ENCODE measurements at places on chromosomes 5 and 9.

DNA sequence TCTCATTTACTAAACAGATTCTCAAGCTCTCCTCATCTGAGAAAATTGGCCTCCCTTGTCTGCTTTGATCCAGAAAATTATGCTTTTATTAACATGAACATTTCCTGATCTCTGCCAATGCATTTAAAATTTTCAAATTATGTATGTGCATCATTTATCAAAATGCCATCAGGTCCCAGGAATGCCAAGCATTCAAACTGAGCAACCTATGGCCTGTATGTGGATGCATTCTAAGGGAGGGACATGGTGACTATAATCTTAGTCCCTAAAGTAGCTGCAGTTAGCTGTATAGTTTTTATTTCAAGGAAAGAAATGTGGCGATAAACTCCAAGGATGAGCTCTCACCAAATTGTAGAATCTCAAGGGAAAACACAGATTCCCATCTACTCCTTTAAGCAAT is 9.7 kb upstream of the RORB start:
- DNase-seq = no peak

DNA sequence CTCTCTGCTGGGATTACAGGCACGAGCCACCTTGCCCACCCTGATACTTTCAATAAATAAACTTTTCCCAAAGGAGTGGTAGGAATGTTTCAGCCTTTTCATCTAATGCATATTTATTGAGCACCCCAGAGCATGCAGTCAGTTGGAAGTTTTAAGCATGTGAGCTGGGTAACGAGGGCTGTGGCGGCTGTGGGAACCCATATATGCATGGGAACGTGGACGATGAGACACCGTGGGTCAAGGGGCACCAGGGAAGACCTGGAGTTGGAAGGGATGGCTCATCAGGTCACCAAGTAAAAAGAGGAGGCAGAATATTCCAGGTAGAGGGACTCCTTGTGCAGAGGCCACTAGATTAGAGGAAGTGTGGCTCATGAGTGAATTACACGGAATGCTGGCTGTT is 64.7 kb downstream of the ANKRD33B start:
- DNase-seq = no peak

- DNase-seq = no peak
Measured at GRCh38 chr5:131685516-131686171, 50.6 kb upstream of the RAPGEF6 start.

GRCh38 chr5:32285510-32286138 is 27.1 kb downstream of the MTMR12 start:
- no peak for DNase-seq

DNA sequence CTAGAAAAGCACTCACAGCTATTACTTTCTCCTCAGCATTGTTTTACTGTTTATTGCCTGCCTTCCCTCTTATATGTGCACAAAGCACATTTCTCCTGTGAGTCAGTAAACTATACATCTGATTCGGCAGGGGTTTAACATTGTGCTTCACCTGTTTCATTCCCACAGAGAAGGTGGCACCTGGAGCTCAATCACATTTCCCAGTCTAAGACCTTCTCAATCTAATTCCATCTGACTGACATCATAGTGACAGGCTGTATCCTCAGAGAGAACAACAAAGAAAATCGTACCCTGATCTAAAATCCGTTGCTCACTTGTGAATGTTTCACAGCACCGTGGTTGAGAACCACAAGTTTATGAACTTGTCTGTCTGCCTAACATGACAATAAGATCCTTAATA is 92.4 kb upstream of the CAST start:
- DNase-seq = no peak

GRCh38 chr9:99107421-99107820 is 2.5 kb downstream of the TGFBR1 start:
- DNase-seq = no peak

DNA sequence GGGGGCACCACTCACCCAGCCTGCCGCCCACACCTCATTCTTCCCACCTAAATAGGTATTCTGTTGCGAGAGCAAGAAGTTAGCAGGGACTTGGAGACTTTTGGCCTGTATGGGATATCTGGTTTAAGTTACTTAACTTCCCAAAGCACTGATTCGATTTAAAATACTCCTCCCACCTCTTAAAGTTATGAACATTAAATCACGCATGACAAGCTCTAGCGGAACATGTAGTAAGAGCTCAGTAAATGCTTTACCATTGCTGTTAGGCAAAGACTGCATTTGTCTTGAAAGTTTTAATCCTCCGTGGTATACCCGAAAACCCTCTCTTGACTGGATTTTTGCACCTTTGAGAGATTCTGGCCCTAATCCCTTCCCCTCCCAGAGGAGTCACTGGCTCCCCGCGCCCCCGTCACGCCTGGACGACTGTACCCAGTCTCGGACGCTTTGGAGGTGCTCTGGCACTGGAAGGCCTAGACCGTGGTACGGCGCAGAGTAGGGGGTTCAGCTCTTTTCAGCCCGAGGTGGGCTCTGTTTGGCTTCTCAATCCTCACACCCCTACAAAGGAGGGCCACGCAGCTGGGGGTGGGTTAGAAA is 4.4 kb downstream of the GDNF start:
- DNase-seq = no peak

DNA sequence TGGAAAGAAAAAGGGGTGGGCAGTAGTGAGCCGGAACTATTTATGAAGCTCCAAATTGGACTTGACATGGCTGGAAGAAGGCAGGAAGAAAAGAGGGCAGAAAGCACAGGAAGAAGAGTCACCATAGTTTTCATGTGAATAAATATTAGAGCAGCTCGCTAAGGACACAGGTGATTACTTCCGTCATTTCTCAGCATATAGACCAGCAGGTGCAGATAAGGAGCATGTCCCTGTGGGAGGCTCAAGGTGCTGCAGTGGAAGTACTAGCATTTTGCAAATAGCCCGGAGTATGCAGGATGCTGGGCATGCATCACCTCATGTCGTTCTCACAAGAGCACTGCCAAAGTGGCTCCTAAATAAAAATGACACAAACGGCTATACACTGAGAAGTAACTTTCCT is 71.3 kb upstream of the HTR4 start:
- no peak for DNase-seq

- no peak for DNase-seq
Measured at GRCh38 chr9:129493002-129493705, 127.7 kb downstream of the C9orf50 start.

GRCh38 chr5:97004423-97005060 is 68.7 kb downstream of the LNPEP start:
- no peak for DNase-seq

DNA sequence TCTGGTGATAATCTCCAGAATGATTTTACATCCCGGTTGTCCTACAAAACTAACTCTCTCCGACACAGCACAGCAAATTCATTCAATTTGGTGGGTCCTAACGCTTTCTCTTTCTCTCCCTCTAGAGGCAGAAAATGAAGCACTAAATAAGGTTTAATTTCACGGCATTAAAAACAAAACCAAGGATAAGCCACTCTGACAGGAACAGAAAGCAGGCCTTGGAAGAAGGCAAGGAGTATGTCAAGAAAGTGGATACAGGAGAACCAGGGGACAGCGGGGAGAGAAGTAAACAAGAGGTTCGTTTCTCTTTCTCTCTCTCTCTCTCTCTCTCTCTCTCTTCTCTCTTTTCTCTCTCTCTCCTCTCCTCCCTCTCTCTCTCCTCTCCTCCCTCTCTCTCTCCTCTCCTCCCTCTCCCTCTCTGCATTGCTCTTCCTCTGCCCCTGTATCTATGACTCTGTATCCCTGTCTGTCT is 49.8 kb downstream of the EBF1 start:
- DNase-seq = peak; percentile 56

DNA sequence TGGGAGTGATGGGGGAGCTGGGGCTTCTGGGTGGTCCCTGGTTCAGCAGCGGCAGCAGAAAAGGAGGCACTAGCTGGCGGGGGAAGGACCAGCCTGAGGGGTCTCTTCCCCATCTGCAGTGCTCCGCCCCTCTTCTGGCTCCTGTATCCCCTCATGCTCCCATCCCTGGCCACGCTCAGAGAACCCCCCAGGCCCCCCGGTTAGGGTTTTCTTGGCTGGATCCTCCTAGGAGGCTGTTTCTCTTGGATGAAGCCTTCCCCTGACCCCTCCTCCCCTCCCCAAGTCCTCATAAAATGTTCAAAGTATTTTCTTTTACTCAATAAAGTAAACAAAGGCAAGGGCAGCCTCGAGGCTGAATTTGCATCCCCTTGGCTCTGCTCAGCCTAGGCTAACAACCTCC is 60.8 kb downstream of the FGF18 start:
- DNase-seq = no peak

DNA sequence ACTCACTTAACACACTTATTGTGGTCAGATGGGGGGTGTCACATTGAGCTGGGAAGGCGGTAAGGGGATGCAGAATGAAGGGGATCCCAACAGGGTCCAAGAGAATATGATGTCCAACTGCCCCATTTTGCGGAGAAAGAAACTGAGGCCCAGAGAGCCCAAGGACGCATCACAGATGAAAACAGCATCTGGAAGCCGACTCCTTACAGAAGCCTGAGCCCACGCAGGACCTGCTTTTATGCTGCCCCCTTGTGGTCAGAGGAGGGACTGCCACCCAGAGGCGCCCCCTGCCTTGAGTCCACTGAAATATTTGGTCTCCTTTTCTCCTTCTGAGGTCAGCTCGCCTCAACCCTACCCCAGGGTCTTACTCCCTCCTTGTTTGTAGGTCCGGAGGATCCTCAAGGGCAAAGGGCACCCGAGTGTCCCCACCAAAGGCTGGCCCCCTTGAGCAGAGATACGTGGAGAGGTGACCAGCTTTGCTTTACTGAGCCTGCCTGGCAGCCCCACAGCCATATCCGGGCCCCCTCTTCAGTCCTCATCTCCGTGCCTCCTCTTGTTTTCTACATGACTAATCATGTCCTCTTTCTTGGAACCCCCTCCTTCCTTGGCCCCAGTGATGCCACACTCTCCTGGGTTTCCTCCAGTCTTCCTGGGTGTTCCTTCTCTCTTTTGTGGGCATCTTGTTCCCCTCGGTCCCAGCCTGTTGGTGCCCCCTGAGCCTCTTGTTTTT is 30.0 kb upstream of the TTLL11 start:
- no peak for DNase-seq

DNA sequence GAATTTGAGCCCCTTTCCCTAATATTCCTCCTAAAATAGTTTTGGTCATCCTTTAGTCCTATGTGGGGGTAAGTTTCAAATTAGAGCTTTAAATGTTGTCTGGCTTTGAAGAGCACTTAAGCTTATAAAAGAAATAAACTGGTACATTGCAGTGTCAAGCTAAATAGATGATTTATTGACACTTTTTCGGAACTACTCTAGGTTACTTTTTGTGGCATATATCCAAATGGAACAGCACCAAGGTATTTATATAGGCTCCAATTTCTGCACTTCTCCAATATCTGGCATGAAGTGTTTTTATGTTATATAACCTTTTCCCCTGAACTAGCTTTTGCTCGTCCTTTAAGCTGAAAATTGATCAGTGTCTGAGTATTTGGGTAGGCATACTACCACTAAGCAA is 402.5 kb downstream of the NFIB start:
- no peak for DNase-seq

GRCh38 chr5:113378081-113378480 is 56.7 kb downstream of the TSSK1B start:
- DNase-seq = no peak

DNA sequence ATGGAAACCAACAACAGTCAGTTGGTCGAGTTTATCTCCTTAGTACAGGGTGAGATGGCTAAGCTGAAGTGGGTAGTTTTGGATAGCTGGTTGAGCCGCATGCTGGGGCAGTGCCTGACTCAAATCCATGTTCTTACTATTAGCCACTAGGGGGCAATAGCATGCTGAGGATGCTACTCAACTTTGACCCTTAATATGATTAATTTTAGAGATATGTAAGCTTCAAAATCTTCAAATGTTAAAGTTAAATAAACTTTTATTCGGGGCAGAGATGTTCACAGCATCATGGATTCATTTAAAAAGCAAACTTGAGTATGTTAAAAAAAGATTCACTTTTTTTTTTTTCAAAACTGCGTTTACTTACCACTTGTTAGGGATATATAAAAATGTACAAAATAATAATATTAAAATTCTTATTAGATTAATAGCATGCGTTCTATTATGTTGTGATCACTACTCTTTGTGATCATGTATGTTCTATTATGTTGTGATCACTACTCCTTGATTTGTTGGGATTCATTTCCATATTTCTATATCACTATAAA is 57.0 kb downstream of the C9orf153 start:
- no peak for DNase-seq

DNA sequence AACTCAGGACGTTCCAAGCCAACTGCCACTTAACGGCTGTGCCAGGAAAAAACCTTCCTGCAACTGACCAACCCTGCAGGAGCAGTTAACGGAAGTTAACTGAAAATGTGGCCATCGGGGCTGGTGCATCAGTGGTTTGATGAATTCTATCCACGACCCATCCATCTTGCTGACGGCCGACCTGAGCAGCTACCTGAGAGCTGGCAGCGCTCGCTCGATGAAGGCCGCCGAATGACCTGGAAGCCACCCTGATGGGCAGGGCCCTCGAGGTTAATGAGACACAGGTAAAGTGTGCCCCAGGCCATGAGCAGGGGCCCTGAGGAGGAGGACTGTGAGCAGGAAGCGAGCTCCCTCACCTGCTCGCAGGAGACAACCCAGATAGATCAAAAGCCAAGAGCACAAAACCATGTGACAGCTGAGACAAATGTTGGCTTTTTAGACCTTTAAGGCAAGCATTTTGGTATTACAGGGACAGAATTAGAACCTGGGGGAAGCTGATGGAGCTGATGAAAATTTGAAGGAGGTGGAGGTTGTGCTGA is 35.3 kb upstream of the FLT4 start:
- DNase-seq = no peak

DNA sequence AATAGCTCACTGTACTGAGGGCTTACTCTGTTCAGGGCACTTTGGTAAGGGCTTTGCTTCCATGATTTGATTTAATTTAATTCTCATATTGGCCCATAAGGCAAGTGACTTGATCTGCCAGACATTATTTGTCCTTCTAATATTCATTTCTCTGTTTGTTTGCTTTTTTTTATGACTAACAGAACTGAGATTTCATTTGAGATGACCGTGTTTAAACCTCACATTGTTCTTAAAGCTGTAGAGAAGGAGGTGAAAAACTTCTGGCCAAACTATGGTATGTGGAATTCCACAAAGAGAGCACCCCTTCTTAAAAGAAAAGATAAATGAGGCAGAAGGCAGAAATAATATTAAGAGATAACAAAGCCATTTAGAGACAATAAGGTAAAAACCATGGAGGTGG is 775.6 kb upstream of the ACO1 start:
- no peak for DNase-seq

- no peak for DNase-seq
Measured at GRCh38 chr5:139772927-139773690, 22.5 kb upstream of the PSD2 start.

DNA sequence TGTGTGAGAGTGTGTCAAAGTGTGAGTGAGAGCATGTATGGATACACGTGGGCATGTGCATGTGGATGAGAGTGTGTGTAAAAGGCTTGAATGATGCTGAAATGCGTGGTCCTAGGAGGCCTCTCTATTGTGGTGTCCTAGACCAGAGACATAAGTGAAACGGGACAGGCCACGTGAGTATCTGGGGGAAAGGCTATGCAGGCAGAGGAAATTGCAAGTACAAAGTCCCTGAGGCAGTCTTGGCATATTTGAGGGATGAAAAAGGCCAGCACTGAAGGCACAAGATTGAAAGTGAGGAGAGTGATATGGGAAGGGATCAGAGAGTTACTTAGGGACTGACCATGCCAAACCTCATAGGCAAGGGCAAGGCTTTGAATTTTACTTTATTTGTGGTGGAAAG is 67.2 kb upstream of the CCDC152 start:
- no peak for DNase-seq
